Stimulated activated CD8-positive, alpha-beta memory T cell treated with anti-CD3 and anti-CD28 coated beads, Interleukin-15, amount 100 ng/mL, for 24 hours (primary cell): ENCODE measurements at places on chromosomes 16 and 17.

- no peak for DNase-seq
These were observed 3.6 kb upstream of the ITGAX start for GRCh38 chr16:31351246-31351941.

- no peak for DNase-seq
These were observed 4.4 kb downstream of the CYBA start for GRCh38 chr16:88646345-88647034.

DNA sequence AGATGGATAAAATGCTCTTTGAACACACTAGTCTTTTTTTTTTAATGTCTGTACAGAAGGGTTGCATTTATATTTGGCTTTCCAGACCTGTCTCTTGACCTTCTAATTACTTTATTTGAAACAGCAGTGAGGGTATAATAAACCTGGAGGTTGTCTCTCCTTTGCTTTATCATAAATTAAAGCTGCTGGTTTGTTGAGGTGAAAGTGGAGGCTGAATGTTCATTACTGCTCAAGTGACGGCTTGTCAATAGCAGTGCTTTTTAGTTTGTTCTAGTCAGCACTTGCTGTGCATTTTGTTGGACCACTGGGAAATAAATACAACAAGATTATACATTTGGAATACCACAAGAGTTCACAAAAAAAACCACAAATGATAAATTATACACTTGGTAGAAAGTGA lies 264.2 kb downstream of the IRX3 start:
- no peak for DNase-seq

GRCh38 chr17:67970783-67971182 lies 25.5 kb downstream of the C17orf58 start:
- no peak for DNase-seq

DNA sequence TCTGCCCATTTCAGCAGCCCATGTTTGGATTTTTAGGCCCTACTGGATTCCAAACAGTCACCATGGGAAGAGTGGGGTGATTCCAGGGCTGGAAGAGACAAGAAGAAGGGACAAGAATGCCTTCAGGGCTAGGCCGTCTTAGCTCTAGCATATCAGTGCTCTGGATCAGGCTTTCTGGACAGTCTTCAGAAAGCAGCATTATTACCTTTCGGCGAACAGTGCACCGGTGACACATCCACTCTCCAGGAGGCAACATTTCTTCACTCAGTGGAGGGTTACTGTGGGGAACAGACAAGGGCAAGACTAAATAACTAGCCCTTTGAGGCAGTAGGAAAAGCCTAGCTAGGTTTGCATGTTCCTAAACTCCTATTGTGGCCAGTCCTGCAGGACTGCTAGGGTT lies 23.9 kb upstream of the DHRS13 start:
- no peak for DNase-seq

DNA sequence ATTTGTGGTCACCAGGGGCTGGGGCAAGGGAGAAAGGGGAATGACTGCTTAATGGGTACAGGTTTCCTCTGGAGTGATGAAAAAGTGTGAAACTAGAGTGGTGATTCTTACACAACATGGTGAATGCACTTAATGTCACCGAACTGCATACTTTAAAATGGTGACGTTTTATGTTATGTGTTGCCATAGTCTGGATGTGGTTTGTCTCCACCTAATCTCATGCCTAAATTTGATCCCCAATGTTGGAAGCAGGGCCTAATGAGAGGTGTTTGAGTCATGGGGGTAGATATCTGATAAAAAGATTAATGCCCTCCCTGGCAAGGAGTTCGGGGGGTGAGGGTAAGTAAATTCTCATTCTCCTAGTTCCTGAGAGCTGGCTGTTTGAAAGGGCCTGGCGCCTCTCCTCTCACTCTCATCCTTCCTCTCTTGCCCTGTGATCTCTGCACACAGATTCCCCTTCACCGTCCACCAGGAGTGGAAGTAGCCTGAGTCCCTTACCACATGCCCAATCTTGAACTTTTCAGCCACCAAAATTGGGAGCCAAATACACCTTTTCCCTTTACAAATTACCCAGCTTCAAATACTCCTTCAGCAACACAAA lies 15.3 kb downstream of the XPO6 start:
- no peak for DNase-seq

GRCh38 chr17:19457830-19458271 lies 46.8 kb downstream of the RNF112 start:
- no peak for DNase-seq

GRCh38 chr17:64387545-64388171 lies 3.0 kb downstream of the PECAM1 start:
- DNase-seq: no peak

GRCh38 chr16:67992661-67993206 lies 6.5 kb downstream of the DPEP2 start:
- no peak for DNase-seq

GRCh38 chr16:52532384-52532783 lies 14.6 kb downstream of the TOX3 start:
- no peak for DNase-seq

DNA sequence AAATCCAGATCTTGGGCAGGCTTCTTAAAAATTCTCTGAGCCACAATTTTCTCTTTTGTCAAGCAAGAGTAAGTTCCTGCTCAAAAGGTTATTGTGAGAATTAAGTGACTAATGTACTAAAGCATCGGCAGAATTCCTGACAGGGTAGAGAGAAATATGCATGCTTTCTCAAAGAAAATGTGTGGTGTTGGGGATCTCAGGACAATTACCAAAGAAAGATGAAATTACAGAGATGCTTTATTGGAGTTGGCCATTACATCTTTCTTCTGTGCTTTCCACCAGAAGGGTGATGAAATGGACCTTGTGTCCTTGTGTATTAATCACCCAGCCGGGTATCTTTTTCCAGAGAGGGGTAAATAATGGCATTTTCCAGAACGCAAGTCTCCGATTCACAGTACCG lies 1.7 kb upstream of the USP43 start:
- no peak for DNase-seq

GRCh38 chr17:7915179-7915610 lies 894 bp downstream of the RNF227 start:
- DNase-seq: no peak

- no peak for DNase-seq
These were observed 28.0 kb downstream of the GNA13 start for GRCh38 chr17:65028545-65028843.

- no peak for DNase-seq
These were observed 27.5 kb downstream of the TVP23A start for GRCh38 chr16:10791048-10791447.

GRCh38 chr17:79668344-79669250 lies 57.7 kb upstream of the RBFOX3 start:
- DNase-seq: no peak

GRCh38 chr16:47026947-47027346 lies 53.5 kb upstream of the DNAJA2 start:
- DNase-seq: no peak

GRCh38 chr16:20073203-20074098 lies at the start of gene GPR139:
TSS of gene GPR139 (minus strand) at chr16:20073890. CDS start at chr16:20073616, 274 bp downstream.
- no peak for DNase-seq

- DNase-seq: peak; percentile 44
These were observed 16.0 kb downstream of the CSNK1D start for GRCh38 chr17:82257473-82257872.
